ENCODE measurements at places on chromosomes 5 and 9.
A peak's percentile ranks its signal among the peaks of the same experiment; 100 is the strongest.

DNA sequence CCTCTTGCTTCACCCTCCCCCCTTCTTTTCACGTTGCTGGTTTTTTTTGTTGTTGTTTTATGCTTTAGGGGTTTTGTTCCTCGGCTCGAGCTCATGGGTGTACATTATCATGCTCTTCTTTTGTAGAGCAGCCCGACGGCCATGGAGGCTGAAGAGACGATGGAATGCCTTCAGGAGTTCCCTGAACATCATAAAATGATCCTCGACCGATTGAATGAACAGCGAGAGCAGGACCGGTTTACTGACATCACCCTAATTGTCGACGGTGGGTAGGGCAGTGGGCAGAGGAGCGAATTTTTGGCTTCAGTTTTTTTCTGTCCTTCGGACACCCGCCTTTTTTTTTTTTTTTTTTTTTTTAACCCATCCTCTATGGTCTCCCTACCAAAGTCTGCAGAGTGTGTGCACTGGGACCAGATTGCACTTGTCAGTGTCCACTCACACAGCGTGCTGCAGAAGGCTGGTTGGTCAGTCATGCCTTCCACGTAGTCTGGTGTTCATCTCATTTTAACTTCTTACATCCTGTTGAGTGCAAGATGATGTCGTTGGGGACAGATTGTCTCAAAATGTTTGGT is 1.3 kb downstream of the ZNF131 start:
- no peak for DNase-seq

DNA sequence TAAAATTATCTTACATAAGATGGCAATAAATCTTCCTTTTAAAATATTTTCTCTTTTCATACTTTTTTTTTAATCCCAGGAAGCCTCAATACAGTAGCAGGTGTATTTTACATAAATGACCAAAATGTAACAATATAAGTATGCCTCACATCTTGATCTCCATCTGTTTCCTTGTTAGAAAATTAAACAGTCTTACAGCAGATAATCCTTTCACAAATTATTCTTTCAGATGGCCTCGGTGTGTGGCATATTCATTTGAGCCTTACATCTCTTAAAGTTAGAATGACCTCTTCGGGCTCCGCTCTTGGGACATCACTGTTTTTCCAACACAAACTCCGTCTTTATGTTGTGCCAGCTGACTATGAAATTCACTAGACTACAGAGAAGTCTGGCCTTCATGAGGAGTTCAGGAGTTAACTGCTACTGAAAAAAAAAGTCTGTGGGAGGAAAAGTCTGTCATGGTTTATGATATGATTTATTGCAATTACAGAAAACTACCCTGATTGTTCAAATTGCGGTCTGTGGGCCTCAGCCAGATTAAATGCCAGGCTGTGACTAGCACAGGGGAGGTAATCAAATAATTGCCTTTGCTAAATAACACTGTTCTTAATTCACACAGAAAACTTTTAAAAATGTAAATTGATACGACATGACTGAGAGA is 292.9 kb upstream of the PUM3 start:
- DNase-seq = no peak

GRCh38 chr5:132392978-132393825 is 23.7 kb downstream of the SLC22A5 start:
- DNase-seq = no peak

DNA sequence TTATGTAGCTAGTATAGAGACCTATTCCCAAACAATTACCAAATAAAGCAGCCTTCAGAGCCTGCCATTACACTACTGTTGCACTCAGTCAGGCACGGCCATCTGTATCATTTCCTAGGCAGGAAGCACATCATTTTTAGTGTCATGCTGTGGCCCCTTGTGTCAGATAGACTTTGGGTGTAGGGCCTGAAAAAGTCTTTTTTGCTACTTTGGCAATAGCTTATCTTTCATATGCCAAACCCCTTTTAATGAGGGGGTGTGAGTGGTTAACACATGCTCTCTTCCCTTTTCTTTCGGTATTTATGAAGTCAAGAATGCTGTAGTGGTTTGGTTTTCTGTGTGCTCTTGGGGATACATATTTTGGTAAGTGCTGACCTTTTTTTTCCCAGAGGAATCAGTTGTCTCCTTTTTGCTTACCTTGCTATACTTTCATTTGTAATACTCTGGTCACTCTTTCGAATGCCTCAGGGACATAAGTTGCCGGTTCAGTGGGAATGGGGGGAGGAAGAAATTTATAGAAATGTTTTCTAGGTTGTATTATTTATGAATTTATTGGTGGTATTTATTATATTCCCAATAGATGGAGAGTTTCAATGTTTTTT is 209.8 kb downstream of the CSNK1G3 start:
- DNase-seq = no peak

GRCh38 chr9:106376689-106377088 is 486.3 kb upstream of the ZNF462 start:
- DNase-seq = no peak

DNA sequence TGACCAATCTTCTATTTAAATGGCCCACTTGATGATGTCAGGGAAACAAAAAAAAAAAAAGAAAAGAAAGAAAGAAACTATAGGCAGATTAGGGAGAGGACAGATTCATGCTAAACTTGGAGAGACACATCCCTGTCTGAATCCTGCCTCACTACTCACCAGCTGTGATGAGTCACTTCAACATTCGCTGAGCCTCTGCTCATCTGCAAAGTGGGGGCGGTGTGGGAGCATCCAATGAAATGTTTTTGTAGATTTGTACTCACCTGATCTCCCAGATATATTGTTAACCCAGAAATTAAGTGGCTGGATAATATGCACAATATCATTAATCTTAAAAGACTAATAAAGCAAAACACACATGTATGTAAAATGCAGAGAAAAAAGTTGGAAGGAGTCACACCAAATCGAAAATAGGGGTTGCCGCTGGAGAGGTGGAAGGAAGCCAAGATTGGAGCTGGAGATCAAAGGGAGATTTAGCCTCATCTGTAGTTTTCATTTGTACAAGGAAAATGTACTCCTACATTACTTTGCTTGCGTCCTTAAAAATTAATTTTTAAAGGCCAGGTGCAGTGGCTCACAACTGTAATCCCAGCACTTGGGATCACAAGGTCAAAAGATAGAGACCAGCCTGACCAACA is 17.0 kb upstream of the ERGIC1 start:
- DNase-seq = no peak

DNA sequence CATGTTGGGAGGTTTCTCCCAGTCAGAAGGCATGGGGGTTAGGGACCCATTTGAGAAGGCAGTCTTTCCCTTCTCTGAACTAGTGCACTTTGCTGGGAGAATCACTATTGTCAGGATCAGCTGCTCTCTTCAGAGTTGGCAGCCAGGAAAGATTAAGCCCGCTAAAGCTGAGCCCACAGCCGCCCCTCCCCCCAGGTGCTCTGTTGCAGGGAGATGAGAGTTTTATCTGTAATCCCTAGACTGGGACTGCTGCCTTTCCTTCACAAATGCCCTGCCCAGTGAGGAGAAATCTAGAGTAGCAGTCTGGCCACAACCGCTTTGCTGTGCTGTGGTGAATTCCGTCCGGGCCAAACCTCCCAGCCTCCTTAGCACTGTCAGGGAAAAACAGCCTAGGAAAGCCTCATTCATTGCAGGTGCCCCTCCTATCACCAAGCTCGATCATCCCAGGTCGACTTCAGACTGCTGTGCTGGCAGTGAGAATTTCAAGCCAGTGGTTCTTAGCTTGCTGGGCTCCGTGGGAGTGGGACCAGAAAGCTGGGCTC is 69.8 kb downstream of the CNTLN start:
- no peak for DNase-seq

- peak; percentile 19 for DNase-seq
These were observed 95.1 kb downstream of the TTC39B start for GRCh38 chr9:15211815-15212495.

DNA sequence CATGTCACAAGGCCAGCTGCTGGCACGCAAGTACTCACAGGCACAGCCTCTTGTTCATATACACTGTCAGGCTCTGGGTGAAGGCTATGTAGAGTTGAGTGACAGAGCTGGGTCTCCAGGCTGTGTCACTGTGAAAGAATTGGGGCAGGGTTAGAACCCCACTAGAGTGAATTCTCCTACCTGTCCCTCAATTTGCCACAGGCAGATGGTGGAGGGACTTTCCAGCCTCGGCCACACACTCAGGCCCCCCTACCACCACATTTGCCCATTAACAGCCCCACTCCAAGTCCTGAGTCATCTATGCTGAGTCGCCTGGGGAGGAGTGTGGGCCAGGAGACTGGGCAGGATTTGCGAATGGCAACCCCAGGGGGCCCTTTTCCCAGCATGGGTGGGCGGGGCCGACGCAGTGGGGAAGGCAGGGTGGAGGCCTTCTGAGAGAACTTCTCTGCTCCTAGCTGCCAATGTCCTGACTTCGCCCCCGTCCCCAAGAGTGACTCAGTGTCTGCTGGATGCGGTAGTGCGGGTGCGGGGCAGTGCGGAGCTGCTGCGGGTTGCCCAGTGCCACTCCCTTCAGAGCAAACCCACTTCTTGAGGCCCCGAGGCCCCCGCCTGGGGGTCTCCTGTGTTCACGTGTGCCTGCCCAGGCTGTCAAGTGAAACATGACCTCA is 50.3 kb upstream of the PSD2 start:
- DNase-seq = no peak

GRCh38 chr9:98202252-98202651 is 9.8 kb upstream of the CORO2A start:
- no peak for DNase-seq

DNA sequence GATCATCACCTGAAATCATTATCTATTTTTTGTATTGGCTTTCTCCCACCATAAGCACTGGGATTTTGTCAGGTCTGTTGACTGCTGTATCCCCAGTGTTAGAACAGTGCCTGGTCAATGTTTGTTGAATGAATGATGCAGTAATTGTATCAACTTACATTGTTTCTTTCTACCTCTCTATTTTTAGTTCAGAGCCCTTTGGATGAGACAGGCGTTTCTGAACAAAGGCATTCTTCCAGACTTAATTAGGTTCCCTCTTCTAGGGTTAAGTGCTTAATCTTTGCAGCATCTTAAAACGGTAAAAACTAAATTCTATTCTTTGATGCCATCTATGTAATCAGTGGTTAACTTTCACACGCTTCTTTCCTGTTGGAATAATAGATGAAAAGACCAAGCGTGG is 26.3 kb downstream of the SLC44A1 start:
- DNase-seq = no peak

DNA sequence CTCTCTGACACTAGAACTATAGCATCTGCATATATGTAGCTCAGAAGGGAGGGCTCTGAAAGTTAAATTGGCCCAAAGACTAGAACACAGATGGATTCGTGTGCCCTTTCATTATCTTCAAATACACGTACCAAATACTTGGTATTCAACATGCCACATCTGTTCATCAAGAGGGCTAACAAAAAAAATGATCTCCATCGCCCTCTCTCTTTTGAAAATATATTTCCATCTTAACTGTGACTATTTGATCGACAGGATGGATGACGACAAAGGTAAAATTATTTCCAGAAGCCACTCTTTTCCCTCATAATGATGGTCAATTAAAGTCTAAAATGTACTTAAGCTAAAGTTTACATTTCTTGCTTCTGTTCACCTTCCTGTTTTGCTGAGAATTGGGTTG is 77.0 kb downstream of the SEMA6A start:
- DNase-seq = no peak

DNA sequence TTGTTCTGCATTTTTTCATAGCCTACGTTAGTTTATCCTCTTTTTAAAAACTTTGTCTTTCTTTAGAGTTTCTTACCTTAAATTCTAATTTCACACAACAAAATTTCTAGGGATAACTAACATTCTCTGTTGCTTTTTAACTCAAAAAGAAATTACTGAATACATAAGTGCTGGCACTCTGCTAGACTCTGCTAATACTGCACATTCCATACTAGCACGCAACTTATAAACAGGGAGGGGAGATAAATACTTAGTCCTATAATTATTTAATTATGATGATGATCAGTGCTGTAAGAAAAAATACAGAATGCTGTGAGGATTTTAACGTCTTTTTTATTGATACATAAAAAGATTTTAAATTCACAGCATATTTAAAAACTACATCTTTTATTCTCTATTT is 25.1 kb downstream of the RNF145 start:
- DNase-seq = no peak

- peak; percentile 10 for DNase-seq
These were observed 754 bp downstream of the DCAF12 start for GRCh38 chr9:34125681-34126206.

DNA sequence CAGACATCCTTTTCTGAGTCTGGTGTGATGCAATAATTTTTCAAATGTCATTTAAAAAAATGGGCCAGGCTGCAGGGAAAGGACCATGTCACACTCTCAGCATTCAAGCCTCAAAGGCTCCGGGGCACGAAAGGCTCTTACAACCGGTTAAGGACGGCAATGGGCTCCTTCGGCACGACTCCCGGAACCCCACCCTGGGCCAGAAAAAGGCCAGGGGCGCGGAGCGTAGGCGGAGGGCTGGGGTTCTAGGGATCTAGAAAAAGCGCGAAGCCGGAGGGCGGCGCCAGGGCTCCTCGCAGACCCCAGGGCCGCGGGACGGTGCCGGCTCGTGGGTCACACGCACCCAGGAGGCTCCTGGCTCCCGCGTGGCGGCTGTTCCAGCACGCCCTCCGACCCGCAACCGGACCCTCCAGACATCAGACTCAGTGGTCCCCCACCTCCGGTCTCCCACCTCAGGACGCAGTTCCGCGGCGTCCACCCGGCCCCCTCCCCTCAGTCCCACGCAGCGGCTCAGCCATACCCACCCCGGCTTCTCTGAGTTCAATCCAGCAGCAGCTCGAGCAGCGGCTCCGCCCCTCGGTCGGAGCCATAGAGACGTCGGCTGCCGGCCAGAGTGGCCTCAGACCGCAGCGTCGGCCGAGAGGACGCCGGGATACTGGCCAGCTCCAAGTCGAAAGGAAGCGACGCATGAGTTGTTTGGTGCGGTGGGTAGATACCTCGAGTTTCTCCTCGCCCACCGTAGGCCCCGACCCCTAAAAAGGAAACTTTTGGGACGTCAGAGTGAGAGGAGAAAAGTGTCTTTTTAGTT is at the start of gene TMEM267:
TMEM267 (minus strand) TSS at position 568 of the 808 bp plus-strand sequence. CDS start 29,896 bp downstream, outside the sequence.
- DNase-seq = peak; percentile 97

- DNase-seq = no peak
These were observed 9.0 kb upstream of the RFX3 start for GRCh38 chr9:3534614-3535404.

- DNase-seq = no peak
These were observed 229.1 kb upstream of the IL12B start for GRCh38 chr5:159559337-159559736.

- DNase-seq = no peak
These were observed 11.7 kb upstream of the RPS14 start for GRCh38 chr5:150461231-150461630.

GRCh38 chr9:111798786-111799185 is 4.0 kb upstream of the SHOC1 start:
- DNase-seq = no peak

DNA sequence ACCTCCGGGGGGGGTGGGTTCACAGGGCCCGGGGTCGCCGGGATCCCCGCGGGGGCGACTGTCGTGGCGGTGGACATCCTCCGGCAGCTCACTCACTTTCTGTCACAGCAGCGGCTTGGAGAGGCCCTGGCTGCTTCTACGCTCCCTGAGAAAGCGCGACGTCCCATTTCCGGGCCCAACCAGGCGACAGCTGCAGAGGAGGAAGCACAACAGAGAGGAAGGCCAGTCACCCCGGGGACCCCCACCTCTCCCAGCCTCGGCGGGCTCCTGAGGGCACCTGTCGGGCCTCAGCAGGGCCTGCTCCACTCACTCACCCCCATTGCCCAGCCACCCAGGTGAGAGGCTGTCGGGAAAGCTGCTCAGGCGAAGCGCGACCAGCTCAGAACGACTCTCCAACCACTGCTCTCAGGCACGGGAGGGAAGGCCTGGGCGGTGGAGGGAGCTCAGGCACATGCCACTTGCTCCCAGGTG is 14.4 kb downstream of the BRD3 start:
- no peak for DNase-seq

All from brain (organoid and tissue), 16 donors.